T-helper 17 cell (primary cell): ENCODE measurements at places on chromosomes 2 and 18.

GRCh38 chr18:34773961-34774766 lies 64.1 kb downstream of the DTNA start:
- H3K27ac ChIP-seq, result no peak overlapping the region
- no peak for DNase-seq
- no peaks in the 10 kb centered on the region for H3K4me1 ChIP-seq
- H3K4me3 ChIP-seq, result no peak overlapping the region
- peaks cover 38% of the 10 kb centered on the region for H3K27me3 ChIP-seq

GRCh38 chr2:44929735-44930273 lies 11.7 kb upstream of the SIX3 start:
- H3K4me3 ChIP-seq, result peak overlapping the region; percentile 61
- no peak for DNase-seq
- no peak overlapping the region for H3K27ac ChIP-seq
- peaks cover 3% of the 10 kb centered on the region for H3K36me3 ChIP-seq
- peaks cover 6% of the 10 kb centered on the region for H3K4me1 ChIP-seq

GRCh38 chr2:213015387-213016165 lies 135.8 kb downstream of the IKZF2 start:
- peaks cover 9% of the 10 kb centered on the region for H3K4me1 ChIP-seq
- peak overlapping the region; percentile 16 for H3K27ac ChIP-seq
- no peaks in the 10 kb centered on the region for H3K27me3 ChIP-seq
- peak overlapping the region; percentile 41 for H3K4me3 ChIP-seq
- DNase-seq, result no peak
- H3K36me3 ChIP-seq, result no peaks in the 10 kb centered on the region

DNA sequence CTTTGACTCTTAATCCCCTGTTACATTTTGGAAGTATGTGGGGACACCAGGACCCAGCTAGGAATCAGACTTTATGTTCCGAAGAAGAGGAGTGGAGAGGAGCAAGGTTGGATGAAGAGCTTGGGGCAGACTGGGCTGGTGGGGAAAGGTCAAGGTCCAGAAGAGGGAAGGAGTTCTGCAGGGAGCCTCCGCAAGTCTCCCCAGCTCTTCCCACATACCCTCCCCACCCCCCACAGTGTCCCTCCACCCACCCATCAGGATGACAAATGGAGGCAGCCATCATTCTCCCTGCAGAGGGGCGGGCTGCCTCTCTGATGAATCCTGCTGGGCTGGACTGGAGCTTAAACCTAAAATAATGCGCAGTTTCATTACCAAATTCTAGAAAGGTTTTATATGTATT lies 77.2 kb downstream of the ACKR3 start:
- H3K27ac ChIP-seq, result no peak overlapping the region
- no peaks in the 10 kb centered on the region for H3K36me3 ChIP-seq

DNA sequence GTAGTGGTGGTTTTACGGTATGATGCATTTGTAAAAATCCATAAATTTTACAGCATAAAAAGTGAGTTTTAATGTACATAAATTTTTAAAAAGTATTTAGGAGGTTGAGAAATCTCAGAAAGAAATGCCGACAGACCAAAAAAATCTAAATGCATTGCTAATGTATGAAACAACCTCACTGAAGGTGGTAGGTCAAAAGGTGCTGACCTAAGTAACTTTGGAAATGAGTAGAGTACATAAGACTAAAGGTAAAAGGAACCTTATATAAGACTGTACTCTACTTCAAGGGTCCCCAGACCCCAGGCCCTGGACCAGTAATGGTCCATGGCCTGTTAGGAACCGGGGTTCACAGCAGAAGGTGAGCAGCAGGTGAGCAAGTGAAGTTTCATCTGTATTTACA lies 163.4 kb downstream of the COL6A3 start:
- no peak for DNase-seq
- no peak overlapping the region for H3K4me3 ChIP-seq
- H3K36me3 ChIP-seq, result no peaks in the 10 kb centered on the region
- peaks cover 33% of the 10 kb centered on the region for H3K27me3 ChIP-seq
- no peak overlapping the region for H3K27ac ChIP-seq

GRCh38 chr2:62204998-62205496 lies 9.1 kb downstream of the B3GNT2 start:
- no peak overlapping the region for H3K4me3 ChIP-seq
- no peaks in the 10 kb centered on the region for H3K36me3 ChIP-seq
- H3K27me3 ChIP-seq, result no peaks in the 10 kb centered on the region
- no peak overlapping the region for H3K27ac ChIP-seq
- H3K4me1 ChIP-seq, result peaks cover 69% of the 10 kb centered on the region

DNA sequence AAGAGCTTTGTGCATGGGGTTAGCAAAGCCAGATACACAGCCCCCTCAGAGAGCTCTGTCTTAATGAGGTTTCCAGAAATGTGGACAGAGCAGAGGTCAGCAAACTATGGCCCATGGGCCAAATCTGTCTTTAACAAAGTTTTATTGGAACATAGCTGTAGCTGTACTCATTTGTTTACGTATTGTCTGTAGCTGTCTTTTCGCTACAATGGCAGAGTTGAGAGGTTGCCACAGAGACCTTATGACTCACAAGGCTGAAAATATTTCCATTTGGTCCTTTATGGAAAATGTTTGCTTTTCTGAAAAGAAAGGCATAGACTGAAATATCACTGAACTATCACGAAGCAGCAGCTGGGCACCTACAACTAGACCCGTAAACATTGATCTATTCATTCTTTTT lies 841.8 kb downstream of the SLC4A3 start:
- H3K36me3 ChIP-seq, result no peaks in the 10 kb centered on the region
- peaks cover 10% of the 10 kb centered on the region for H3K27me3 ChIP-seq

GRCh38 chr18:26655525-26656430 lies 107.4 kb upstream of the KCTD1 start:
- no peak for DNase-seq
- H3K27ac ChIP-seq, result no peak overlapping the region
- peaks cover 82% of the 10 kb centered on the region for H3K27me3 ChIP-seq
- H3K36me3 ChIP-seq, result peaks cover 13% of the 10 kb centered on the region

DNA sequence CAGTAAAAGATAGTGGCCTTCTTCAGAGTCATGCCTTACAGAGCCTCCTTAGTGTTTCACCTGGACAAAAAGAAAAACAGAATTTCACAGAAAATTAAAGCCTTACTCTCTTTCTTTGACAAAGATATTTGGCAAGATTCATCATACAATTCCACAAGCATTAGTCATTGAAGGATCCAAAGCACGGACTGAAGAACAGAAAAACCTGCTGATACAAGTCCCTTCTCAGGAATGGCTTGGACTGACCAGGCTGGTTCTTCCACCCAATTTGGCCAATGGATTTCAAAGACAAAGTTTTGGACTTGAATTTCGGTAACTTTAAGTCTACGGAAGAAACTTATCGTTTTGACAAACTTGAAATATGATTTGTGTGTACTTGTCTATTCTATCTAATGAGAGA lies 39.1 kb upstream of the GALNT3 start:
- DNase-seq, result no peak
- H3K27me3 ChIP-seq, result no peaks in the 10 kb centered on the region
- no peaks in the 10 kb centered on the region for H3K4me1 ChIP-seq
- H3K36me3 ChIP-seq, result no peaks in the 10 kb centered on the region
- no peak overlapping the region for H3K4me3 ChIP-seq

- H3K4me1 ChIP-seq, result peaks cover 28% of the 10 kb centered on the region
- no peak for DNase-seq
- H3K36me3 ChIP-seq, result peaks cover 3% of the 10 kb centered on the region
- H3K4me3 ChIP-seq, result peak overlapping the region; percentile 98
- H3K27me3 ChIP-seq, result no peaks in the 10 kb centered on the region
Observed at GRCh38 chr18:68713796-68714195, 1.1 kb downstream of the TMX3 start.

GRCh38 chr2:37456479-37456878 lies 112.0 kb downstream of the QPCT start:
- peaks cover 57% of the 10 kb centered on the region for H3K4me1 ChIP-seq
- no peaks in the 10 kb centered on the region for H3K36me3 ChIP-seq

DNA sequence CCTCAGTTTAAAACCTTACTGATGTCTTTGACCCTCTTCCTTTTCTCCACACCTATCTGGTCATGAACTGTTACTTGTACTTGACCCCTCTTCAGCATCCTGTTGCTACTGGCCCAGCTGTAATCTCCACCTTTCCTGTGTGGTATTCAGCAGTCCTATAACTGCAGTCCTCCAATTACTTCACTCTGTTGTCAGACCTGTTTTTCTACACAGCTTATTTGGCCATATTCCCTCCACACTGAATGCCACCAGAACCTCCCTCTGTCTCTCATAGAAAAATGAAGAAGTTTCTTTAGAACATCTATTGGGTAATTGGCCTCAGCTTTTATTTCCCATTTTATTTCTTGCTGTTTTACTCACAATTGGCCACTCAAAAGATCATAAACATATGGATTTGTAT lies 155.4 kb downstream of the ASXL3 start:
- no peaks in the 10 kb centered on the region for H3K36me3 ChIP-seq
- no peaks in the 10 kb centered on the region for H3K27me3 ChIP-seq
- H3K4me3 ChIP-seq, result no peak overlapping the region
- no peak overlapping the region for H3K27ac ChIP-seq

DNA sequence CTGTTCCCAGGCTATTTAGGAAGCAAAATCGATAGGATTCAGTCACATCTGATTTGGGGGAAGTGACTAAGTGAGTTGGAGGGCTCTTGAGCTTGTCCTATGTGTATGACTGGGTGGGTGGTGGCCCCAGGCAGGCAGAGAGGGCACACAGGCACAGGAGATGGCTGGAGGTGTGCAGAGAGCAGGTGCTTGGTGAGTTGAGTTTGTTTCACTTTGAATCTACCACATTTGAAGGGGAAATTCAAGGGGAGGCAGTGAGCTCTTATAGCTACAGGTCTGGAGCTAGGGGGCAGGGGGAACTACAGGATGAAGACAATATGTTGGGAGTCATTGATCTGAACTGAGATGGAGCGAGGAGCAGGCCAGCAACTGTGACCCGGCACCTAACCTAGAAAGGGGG lies 42.5 kb upstream of the TMEM200C start:
- DNase-seq, result no peak
- H3K27ac ChIP-seq, result no peak overlapping the region
- no peaks in the 10 kb centered on the region for H3K4me1 ChIP-seq
- no peak overlapping the region for H3K4me3 ChIP-seq

- H3K36me3 ChIP-seq, result peaks cover 17% of the 10 kb centered on the region
- H3K27ac ChIP-seq, result peak overlapping the region; percentile 2
- H3K27me3 ChIP-seq, result no peaks in the 10 kb centered on the region
- peaks cover 6% of the 10 kb centered on the region for H3K4me1 ChIP-seq
Observed at GRCh38 chr2:64092502-64092901, 51.7 kb downstream of the PELI1 start.

GRCh38 chr18:64330931-64331330 lies 182.0 kb upstream of the LINC00305 start:
- H3K27ac ChIP-seq, result no peak overlapping the region
- H3K4me1 ChIP-seq, result no peaks in the 10 kb centered on the region
- DNase-seq, result no peak
- H3K27me3 ChIP-seq, result no peaks in the 10 kb centered on the region

- H3K27me3 ChIP-seq, result peaks cover 7% of the 10 kb centered on the region
- H3K4me1 ChIP-seq, result no peaks in the 10 kb centered on the region
- no peak overlapping the region for H3K27ac ChIP-seq
- H3K36me3 ChIP-seq, result no peaks in the 10 kb centered on the region
Observed at GRCh38 chr2:42931818-42932195, 139.4 kb upstream of the HAAO start.

- H3K36me3 ChIP-seq, result no peaks in the 10 kb centered on the region
- H3K4me1 ChIP-seq, result no peaks in the 10 kb centered on the region
- H3K4me3 ChIP-seq, result no peak overlapping the region
- H3K27ac ChIP-seq, result no peak overlapping the region
- DNase-seq, result no peak
Observed at GRCh38 chr2:6794448-6794847, 71.3 kb downstream of the CMPK2 start.

- H3K27me3 ChIP-seq, result peaks cover 31% of the 10 kb centered on the region
- H3K27ac ChIP-seq, result no peak overlapping the region
- no peaks in the 10 kb centered on the region for H3K36me3 ChIP-seq
Observed at GRCh38 chr2:234985608-234986245, 33.9 kb downstream of the SH3BP4 start.

DNA sequence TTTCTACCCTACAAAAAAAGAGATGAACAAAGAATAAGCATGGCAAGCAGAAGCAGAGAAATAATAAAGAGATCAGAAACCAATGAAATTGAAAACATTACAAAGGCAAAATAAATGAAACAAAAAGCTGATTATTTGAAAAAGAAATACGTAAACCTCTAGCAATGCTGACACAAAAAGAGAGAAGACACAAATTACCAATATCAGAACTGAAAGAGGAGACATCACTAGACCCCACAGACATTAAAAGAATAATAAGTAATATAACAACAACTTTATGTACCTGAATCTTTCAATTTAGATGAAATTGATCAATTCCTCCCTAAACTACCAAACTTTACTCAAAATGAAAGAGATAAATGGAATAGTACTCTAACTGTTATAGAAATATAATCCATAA lies 75.9 kb downstream of the TMEM163 start:
- no peaks in the 10 kb centered on the region for H3K36me3 ChIP-seq
- DNase-seq, result no peak
- no peaks in the 10 kb centered on the region for H3K4me1 ChIP-seq
- no peak overlapping the region for H3K4me3 ChIP-seq
- H3K27ac ChIP-seq, result no peak overlapping the region

DNA sequence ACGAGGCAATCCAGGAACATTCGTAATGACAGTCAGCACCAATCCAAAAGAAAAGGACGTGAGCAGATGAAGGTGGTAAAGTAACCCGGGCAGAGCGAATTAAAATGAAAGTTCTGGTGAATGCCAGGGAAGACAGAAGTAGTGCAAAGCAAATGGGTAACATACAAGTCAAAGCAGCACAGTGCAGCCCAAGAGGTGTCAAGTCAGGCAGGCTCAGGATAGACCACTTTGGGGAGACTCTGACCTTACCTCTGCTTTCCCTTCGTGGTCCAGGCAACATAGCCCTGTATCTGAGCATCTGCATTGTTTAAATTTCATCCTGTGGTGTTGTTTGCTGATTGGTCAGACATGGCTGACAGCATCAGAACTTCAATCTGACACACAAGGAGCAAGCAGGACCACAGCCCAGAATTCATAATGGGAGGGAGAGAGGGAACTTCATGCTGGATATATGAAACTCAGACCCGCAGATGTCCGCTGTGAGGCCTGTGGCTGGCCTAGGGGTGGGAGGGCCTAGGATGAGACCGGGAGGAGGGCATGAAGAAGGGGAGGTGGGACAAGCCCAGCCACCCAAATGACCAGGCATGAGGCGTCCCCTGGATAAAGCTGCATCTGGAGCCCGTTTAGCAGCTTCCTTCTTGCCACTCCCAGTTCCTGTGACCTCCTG lies 285.7 kb downstream of the TCF4 start:
- no peak overlapping the region for H3K27ac ChIP-seq
- no peaks in the 10 kb centered on the region for H3K27me3 ChIP-seq
- no peak overlapping the region for H3K4me3 ChIP-seq
- DNase-seq, result no peak
- H3K4me1 ChIP-seq, result no peaks in the 10 kb centered on the region

DNA sequence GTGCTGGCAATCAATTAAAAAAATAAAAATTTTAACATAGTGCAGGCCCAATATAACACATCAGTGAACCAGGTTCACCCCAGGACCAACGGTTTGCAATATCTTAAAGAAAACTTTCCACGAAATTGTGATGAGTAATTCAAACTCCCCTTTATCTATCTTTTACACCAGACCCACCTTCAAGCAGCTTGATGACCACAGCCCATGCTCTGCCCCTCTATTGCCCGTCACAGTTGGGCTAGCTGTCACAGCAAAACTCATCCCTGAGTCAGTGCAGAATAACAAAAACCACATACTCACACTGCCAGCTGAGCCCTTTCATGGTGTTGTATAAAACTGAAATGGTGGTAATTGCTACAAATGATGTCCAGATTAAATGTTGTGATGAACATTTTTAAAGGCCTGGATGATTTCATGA lies 112.5 kb upstream of the CREB1 start:
- DNase-seq, result no peak
- no peaks in the 10 kb centered on the region for H3K27me3 ChIP-seq
- H3K36me3 ChIP-seq, result no peaks in the 10 kb centered on the region
- H3K27ac ChIP-seq, result no peak overlapping the region
- no peak overlapping the region for H3K4me3 ChIP-seq
